ENCODE measurements at places on chromosomes 5 and 9. TPM values are rescaled to one million over a fixed set of nuclear protein-coding genes. Genes with fewer than 3 reads are reported as not detected.
A peak's percentile ranks its signal among the peaks of the same experiment; 100 is the strongest.

DNA sequence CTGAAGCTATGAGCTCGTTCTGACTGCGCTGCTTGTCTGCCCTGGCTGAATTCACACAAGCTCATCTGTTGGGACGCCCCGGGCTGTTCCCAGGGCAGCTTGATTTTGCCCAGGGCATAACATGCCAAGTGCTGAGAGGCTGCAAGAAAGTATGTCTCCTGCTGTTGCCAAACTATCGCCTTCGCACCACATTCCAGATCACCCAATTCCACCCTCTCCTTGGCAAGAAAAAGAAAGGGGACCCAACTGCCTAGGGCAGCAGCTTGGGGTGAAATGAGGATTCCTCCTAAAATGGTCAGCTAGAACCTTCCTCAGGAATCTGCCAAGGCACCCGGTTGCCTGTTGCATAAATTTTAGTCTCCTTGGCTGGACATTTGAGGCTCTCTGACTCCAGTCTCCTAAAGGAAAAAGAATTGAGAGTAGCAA lies 21.2 kb downstream of the COL15A1 start:
- no peak for DNase-seq

DNA sequence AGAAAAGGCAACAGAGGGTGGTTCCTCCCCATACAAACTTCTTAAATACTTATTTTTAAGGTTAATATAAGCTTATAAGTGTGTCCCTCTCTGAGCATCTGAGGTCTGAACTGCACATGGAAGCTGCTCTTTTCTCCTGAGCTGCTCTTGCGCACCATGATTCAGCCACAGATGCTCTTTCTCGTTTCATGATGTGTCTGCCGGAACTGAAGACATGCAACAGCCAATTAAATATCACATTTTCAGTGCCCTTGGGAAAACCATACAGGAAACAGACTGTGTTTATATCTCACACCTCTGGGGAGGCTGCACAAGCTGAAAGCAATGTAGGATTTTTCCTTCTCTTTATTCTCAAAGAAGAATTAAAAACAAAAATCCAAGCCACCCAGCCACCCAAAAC lies 96.8 kb upstream of the NREP start:
- no peak for DNase-seq

GRCh38 chr5:54309691-54310432 lies 511 bp downstream of the ARL15 start:
- peak; percentile 46 for DNase-seq

RNF183 gene
- total RNA-seq, result 0.38 TPM

GRCh38 chr5:124395287-124395686 lies 351.2 kb downstream of the ZNF608 start:
- no peak for DNase-seq

DNA sequence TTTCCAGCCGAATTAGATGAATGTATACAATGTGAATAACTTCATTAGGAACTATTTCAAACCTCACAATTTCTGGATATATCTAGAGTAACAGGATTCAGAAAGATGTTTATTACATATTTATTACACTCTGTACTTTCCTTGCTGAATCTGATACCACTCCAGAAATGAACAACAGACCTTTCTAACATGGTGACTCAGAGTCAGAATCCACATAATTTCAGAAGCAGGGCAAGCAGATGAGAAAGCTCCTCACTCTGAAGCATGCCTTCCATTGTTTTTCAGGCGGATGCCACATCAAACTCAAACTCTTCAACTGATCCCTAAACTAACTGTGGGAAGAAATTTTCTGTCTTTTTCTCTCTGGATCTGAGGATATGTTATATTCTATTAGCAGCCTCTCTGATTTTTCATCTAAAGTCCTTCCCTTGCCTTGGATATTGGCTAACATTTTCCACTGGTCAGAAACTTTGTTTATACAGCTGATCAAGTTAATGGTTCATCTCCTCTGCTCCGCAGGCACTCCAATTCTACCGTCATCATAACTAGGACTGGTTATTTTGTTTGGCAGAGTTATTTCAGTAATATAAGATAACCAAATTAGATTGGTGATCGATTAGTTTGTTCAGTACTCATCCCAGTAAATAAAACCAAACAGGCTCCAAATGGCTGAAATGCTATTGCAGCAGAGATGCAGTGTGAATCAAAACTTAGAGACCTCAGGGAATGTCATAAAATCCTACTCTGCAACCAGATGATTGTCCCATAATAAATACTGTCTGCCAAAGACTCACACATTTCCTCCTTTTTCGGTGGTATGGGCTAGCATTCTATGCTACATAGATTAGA lies 556.0 kb downstream of the EBF1 start:
- DNase-seq, result no peak

ADRA1B gene
- under 0.01 TPM for total RNA-seq

SPOCK1 gene
- total RNA-seq, result 8.2 TPM
